ENCODE measurements at places on chromosomes 13 and 19.

- no peak for DNase-seq
These were observed 16.8 kb downstream of the POLR1D start for GRCh38 chr13:27638521-27638920.

- no peak for DNase-seq
These were observed 19.9 kb upstream of the RFC3 start for GRCh38 chr13:33798023-33798422.

DNA sequence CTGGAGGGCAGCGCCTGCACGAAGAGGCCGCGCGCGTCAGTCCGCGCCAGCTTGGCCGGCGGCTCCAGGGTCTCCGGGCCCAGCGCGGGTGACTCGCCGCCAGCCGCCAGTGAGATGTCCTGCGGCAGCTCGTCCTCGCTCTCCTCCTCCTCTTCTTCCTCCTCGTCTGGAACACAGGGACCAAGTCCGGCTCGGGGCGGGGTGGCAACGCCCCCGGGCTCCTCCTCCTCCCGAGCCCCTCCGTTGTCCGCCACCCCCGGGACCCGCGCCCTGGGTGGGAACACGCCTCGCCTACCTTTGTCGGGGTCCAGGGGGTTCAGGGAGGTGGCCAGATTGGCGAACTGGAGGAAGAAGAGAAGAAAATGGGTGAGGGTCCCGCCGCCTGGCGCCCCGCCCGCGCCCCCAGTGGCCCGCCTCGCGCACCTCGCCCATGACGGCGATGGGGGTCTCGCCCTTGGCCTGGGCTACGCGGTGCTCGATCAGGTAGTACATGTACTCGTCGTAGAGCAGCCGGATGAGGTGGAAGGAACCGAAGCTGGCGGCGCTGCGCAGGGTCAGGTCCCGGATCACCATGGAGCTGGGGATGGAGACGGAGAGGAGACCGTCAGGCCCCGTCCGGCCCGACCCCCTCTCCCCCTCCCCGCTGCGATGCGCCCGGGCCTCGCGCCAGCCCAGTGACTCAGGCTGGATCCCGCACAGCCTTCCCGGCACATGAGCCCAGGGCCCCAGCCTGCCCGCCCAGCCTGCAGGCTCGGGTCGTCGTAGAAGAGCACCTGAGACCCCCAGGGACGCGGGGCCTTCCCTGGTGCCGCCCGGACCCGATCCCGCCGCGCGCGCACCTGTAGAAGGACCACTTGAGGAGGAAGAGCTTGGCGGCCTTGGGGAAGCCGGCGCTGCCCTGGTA, 10.6 kb downstream of the DCAF15 start:
- DNase-seq: no peak

DNA sequence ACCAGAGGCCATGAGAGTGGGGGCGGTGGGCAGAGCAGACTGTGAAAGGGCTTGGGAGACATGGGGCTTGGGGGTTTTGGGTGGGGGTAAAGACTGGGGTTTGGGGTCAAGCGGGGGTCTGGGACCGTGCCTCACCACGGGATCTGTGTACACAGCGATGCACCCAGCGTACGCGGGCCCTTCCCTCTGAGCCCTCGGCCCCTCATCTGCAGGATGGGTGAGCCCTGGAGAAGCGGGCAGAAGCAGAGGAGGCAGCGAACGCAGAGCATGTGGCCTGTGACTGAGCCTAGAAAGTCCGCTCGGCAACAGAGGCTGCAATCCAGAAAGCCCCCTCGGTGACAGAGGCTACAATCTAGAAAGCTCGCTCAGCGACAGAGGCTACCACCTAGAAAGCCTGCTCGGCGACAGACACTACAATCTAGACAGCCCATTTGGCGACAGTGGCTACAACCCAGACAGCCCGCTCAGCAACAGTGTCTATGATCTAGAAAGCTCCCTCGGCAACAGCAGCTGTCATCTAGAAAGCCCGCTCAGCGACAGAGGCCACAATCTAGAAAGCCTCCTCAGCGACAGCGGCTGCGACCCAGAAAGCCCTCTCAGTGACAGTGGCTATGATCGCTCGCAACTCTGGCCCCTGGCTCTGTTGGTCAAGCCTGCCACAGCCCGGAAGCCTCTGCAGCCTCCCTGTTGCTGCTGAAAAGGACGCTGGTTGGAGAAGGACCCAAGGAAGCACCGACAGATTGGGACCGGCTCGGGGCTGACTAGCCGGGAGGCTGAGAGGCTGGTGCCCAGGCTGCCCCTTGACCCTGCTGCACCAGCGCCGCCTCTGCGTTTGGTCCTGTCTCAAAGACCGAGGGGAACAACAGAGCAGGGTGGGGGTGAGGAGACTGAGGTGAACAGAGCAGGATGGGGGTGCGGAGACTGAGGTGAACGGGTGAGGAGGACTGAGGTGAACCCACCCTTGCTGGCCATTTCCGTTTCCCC, 68.6 kb downstream of the SPACA7 start:
- DNase-seq: peak; percentile 48

DNA sequence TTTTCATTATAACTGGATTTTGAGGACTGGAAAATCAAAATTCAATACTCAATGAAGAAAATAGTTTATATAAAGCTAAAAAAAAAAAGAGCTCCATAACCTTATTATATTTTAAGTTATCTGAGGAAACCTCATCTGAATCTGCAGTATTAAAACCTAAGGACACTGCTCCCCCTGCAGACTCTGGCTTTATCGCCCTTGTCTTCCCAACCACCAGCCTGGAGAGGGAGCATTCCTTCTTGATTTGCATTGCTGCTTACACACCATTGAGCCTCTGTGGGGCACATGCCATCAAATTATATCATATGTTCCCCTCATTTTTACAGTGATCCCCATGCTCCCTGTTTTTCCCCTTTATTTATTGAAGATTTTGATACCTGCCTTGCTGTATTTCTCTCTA, 871.4 kb upstream of the GPC6 start:
- no peak for DNase-seq

DNA sequence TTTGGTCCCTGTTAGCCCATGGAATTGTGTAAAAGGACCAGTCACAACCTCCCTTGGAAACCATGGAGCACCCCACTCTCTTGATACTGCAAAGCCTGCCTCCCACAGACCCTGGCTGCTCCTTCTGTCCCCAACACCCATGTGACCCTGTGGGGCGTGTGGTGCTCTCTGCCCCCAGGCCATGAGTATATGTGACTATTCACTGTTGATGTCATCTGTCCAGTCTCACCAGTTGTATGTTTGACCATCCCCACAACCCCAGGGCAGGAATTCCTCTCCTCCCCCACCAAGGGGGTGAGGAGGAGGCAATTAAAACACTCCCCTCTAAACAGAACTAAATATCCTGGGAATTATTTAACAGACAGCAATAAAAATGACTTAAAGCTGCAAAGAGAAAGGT, 35.2 kb downstream of the KCTD15 start:
- DNase-seq: no peak

DNA sequence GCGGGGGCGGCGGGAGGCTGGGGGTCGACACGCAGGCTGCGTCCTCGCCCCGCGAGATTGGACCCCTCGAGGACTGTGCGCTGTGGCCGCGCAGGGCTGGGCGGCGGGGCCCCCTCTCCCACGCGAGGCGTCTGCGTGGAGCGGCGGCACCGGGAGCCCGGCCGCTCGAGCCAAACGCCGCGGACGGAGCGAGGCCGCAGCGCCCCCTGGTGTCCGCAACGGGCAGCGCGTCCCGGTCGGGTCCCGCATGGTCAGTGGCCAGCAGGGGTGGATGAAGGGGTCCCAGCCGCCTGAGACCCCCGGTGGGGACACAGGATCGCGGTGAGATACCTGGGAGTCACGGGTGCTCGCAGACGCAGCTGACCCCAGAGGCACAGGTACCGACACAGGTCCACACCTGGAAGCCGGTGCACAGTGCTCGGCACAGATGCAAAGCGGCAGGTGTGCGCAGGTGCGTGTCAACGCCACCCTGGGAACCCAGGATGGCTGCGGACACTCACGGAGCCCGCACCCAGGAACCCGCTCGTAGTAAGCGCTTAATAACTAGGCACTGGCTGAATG, 2.1 kb upstream of the CIRBP start:
- peak; percentile 88 for DNase-seq

GRCh38 chr13:34990399-34991214, 48.5 kb downstream of the NBEA start:
- DNase-seq: no peak

GRCh38 chr13:59856281-59856810, 307.4 kb downstream of the DIAPH3 start:
- DNase-seq: no peak

DNA sequence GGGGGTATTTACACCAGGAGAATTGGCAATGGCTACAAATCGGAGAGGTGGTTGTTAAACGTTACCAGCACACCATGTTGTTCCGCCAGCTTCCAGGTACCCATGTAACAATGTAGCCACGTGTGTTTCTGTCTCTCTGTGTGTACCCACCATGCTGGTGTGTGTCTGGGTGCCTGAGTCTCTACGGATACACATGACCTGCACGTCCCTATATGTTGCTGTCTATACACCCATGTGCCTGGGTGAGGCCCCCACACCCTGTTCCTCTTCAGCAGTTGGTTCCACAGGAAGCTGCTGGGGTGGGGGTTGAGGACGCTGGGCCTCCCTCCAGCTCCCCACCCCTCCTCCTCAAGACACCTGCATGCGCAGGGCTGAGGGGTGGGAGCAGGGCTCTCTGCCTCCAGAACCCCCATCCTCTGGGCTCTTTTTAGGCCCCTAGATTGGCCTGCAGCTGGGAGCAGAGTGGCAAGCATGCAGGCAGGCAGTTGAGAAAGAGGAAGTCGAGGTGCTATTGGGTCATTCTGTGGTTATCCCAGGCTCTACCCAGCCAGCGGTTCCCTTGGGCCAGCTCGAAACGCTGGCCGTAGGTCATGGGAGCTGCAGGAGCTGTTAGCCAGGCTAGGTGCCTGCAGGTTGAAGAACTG, at the start of gene ARHGEF18:
Gene ARHGEF18, plus strand, starts transcription at position 351 of the 644 bp plus-strand sequence. CDS start 13,954 bp downstream, outside the sequence.
- DNase-seq: peak; percentile 61

DNA sequence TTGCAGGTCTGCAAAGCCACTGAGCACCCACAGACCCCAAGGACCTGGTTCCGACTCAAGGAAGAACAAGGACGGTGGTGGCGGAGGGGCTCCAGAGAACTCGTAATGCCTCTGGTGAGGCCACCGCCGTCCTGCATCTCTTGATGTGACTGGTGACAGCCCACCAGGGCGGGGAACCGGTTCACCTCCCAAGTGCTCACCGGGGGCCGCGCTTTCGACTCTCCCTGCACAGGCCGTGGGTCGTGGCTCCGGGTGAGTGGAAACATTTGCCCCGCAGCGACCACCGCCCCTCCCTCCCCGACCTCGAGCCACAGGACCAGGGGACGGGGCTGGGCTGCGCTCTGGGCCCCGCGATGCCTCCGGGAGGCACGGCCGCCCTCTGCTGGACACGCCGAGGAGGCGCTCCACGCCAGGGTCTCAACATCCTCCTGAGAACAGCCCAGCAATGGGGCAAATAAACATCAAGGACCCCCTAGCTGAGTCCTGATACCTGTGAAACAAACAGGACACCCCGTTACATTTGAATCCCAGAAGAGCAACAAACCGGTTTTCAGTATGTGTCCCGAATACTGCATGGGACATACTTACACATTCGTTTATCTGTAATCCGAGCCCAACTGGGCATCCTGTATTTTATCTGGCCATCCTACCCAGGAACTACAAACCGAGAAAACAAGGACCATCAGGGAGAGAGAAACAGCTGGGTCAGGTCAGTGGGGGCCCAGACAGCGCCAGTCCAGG, 3.9 kb upstream of the PLPP2 start:
- no peak for DNase-seq

DNA sequence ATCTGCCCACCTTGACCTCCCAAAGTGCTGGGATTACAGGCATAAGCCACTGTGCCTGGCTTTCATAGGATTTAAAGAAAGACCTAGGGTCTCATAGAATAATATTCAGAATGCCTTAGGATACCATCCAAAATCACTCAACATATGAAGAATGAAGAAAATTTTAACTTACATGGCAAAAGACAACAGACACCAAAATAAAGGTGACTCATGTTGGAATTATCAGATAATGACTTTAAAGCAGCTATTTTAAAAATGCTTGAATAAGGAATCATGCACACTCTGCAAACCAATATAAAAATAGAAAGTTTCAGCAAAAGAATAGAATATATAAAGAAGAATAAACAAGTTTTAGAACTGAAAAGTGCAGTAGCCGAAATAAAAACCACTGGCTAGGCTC, 29.3 kb downstream of the ZNF566 start:
- no peak for DNase-seq

DNA sequence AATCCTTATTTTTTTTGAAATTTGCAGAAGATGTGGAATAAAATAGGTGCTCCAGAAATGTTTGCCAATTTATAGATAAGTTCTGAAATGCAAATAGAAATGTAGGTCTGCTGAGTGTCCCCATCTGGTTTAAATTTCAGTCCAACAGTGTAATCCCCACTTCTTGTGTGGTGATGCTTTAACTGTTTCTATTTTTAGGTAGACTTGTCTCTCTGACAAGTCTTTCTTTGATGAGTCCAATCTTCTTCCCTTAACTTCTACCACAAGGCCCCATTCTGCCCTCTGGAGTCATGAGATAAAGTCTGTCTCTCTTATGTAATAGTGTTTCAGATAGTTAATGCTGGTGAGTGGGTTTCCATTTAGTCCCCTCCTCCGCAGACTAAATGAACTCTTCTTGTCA, 390.4 kb downstream of the RFC3 start:
- no peak for DNase-seq

DNA sequence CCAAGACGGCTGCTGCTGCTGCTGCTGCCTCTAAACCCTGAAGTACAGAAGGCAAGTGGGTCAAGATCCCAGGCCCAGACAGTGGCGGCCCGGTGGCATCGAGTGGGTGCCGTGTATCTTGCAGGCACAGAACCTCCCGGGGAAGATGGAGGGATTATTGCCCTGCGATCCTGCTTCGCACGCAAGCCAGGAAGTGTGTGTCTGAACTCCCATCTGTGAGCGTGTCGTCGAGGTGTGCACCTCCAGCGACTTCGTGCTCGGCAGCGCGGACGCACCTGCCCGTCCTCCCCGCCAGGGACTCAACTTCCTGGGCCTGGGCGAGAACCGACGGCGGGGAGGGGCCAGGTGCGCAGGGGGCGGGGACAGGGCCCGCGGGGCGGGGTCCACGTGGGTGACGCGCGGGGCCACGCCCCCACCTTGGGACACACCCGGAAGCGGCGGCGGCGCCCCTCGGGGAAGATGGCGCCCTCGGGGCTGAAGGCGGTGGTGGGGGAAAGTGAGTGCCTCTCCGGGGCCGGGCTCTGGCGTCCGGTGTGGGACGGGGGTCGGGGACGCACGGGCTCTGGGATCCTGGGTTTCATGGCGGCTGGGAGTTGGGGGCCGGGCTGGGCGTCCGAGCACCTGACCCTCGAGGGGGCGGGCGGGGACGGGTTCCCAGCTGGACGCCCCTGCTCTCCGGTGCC, at the start of gene STXBP2:
Gene STXBP2, plus strand, starts transcription at position 420 of the 683 bp plus-strand sequence. Its CDS starts 40 bp downstream, at position 460.
- DNase-seq: no peak

DNA sequence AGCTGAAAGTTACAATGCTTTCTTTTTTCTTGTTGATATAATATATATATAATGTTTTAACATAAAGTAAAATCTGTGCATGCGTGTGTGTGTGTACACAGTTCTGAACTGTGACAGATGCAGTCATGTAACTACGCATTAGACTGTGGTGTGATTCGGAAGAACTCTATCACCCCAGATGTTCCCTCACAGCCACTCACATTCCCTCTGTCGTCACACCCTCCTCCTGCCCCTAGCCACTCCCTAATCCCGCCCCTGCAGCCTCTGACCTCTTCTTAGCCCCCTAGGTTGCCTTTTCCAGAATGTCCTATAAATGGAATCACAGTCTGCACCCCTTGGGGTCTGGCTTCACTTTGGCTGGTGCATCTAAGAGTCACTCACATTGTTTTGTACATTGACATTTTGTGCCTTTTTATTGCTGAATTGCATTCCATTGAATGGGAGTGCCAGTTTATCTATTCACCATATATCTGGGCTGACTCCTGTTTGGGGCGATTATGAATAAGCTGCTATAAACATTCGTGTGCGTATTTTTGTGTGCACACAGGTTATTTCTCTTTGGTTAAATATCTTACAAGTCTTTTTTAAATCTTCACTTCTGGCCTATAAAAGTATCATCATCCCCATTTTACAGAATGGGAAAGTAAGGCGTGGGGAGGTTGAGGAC, 20.4 kb downstream of the DHRS12 start:
- DNase-seq: no peak
